IMR-90 (cell line): ENCODE measurements at places on chromosomes 11 and 22.

GRCh38 chr22:36764060-36764459 is 11.9 kb downstream of the IFT27 start:
- no peak for DNase-seq
- peaks cover 6% of the 10 kb centered on the region; the same call in 1 of the 2 replicates for H3K4me1 ChIP-seq
- peaks cover 17% of the 10 kb centered on the region for H3K36me3 ChIP-seq
- H3K27me3 ChIP-seq: no peaks in the 10 kb centered on the region
- no peak overlapping the region for H3K4me3 ChIP-seq

GRCh38 chr22:31680861-31681341 is 18.9 kb upstream of the PISD start:
- peaks cover 26% of the 10 kb centered on the region for H3K36me3 ChIP-seq
- H3K27me3 ChIP-seq: no peaks in the 10 kb centered on the region
- peaks cover 25% of the 10 kb centered on the region for H3K4me1 ChIP-seq
- peak; percentile 79 for DNase-seq
- H3K27ac ChIP-seq: peak overlapping the region; percentile 46
- no peak overlapping the region for H3K4me3 ChIP-seq

GRCh38 chr11:91857179-91857578 is 367.4 kb upstream of the FAT3 start:
- H3K27me3 ChIP-seq: no peaks in the 10 kb centered on the region
- no peak for DNase-seq
- no peak overlapping the region for H3K4me3 ChIP-seq
- H3K4me1 ChIP-seq: no peaks in the 10 kb centered on the region

GRCh38 chr11:57311109-57311936 is 13.4 kb downstream of the TNKS1BP1 start:
- peak overlapping the region; percentile 97 for H3K27ac ChIP-seq
- H3K4me1 ChIP-seq: peaks cover 50% of the 10 kb centered on the region
- H3K27me3 ChIP-seq: no peaks in the 10 kb centered on the region
- DNase-seq: peak; percentile 97
- peak overlapping the region; percentile 43 for H3K4me3 ChIP-seq

DNA sequence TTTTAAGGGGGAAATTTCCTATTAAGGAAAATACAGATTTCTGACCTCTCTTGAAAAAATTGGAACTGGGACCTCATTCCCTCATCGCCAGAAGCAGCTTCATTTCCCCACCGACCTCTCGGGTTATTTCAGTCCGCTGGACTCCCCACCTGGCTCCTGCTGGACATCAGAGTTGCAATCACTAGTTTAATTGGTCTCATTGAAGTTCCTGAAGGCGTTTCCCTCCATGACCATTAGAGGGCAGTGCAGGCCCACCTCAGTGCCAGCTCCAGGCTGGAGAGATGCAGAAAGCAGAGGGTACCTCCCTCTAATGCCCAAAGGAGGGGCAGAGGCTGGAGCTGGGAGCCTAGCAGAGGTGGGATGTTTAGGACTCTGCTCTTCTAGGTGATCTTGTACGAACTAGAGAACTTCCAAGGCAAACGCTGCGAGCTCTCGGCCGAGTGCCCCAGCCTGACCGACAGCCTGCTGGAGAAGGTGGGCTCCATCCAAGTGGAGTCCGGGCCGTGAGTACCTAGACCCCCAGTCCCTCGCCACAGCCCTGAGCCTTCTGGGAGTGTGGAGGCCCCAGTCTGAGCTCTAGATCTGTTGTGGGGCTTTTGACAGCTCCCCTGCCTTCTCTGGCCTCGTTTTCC is 2.7 kb downstream of the CRYBB3 start:
- no peaks in the 10 kb centered on the region for H3K4me1 ChIP-seq
- no peaks in the 10 kb centered on the region for H3K36me3 ChIP-seq
- H3K27ac ChIP-seq: no peak overlapping the region
- DNase-seq: peak; percentile 43
- no peaks in the 10 kb centered on the region for H3K27me3 ChIP-seq

DNA sequence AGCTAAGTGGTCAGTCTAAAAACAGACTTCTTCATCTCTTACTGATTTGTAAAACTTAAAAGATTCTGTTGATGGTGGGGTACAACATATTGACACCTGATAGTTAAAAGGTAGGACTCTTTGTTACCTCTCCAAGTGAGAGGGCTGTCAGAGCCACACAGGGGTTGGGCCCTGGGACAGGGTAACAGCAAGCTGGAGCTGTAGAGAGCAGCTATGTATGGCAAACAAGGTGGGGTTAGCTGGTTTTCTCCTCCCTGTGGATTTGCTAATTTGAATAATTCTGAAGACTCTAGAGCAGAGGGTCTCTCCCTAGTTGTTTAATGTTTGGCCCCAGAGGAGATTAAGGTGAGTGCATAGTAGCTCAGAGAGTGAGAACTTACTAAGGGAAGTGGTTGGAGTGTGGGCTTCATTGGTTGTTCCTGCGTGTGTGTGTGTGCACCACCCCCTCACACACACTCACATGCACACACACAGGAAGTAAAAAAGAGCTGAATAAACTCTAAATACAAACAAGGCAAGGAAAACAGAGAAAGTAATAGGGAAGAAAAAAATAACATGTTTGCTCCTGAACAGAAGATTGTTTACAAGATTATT is 9.2 kb upstream of the GAS2 start:
- no peak for DNase-seq
- H3K27me3 ChIP-seq: no peaks in the 10 kb centered on the region
- H3K4me1 ChIP-seq: no peaks in the 10 kb centered on the region
- no peak overlapping the region for H3K27ac ChIP-seq
- no peaks in the 10 kb centered on the region for H3K36me3 ChIP-seq

GRCh38 chr22:21734540-21735199 is 924 bp downstream of the YPEL1 start:
- peaks cover 2% of the 10 kb centered on the region; the same call in 1 of the 2 replicates for H3K4me1 ChIP-seq
- H3K27me3 ChIP-seq: 0 out of 2 replicates have a peak, but pooled peaks cover under 1% of the 10 kb centered on the region
- H3K4me3 ChIP-seq: peak overlapping the region; percentile 50
- no peak for DNase-seq
- H3K27ac ChIP-seq: no peak overlapping the region
- H3K36me3 ChIP-seq: no peaks in the 10 kb centered on the region

- no peaks in the 10 kb centered on the region for H3K36me3 ChIP-seq
- no peak overlapping the region for H3K27ac ChIP-seq
- no peaks in the 10 kb centered on the region for H3K4me1 ChIP-seq
- H3K27me3 ChIP-seq: no peaks in the 10 kb centered on the region
- no peak for DNase-seq
Measured at GRCh38 chr11:35717520-35717919, 54.9 kb downstream of the TRIM44 start.

- H3K27me3 ChIP-seq: no peaks in the 10 kb centered on the region
- H3K4me3 ChIP-seq: no peak overlapping the region
- DNase-seq: peak; percentile 21
- peaks cover 7% of the 10 kb centered on the region for H3K4me1 ChIP-seq
- H3K36me3 ChIP-seq: no peaks in the 10 kb centered on the region
Measured at GRCh38 chr11:121961321-121961801, 154.7 kb downstream of the BLID start.

DNA sequence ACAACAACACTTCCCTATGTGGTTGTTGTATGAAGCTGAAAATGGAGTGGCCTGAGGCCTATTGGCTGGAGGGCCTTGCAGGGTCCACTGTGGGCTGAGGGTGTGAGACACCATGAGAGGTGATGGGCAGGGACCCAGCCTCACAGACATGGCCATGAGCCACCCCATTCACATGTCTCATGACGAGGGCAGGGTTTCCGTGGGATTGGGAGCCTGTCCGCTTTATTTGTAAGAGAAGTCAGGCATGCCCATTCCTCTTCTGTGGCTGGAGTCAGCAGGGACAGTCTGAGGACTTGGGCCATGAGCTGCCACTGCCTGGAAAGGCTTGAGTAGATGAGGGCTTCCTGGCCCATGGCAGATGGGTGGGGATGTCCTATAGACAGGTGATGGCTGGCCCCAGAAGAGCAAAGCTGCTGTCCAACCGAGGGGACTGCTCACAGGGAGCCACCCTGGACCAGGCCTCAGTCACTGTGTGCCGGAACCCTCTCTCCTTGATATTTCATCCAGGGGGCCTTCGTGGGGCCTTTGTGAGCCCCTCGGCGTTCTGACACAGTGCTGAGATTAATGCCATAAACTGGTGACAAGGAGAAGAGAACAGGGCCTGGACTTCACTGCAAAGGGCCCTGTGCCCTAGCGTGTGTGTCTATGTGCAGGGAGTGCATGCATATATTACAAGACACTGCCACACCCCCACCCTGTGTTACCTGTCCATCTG is 971.9 kb downstream of the BRD1 start:
- no peak overlapping the region for H3K27ac ChIP-seq
- no peak overlapping the region for H3K4me3 ChIP-seq
- H3K27me3 ChIP-seq: no peaks in the 10 kb centered on the region
- H3K36me3 ChIP-seq: no peaks in the 10 kb centered on the region
- no peak for DNase-seq

DNA sequence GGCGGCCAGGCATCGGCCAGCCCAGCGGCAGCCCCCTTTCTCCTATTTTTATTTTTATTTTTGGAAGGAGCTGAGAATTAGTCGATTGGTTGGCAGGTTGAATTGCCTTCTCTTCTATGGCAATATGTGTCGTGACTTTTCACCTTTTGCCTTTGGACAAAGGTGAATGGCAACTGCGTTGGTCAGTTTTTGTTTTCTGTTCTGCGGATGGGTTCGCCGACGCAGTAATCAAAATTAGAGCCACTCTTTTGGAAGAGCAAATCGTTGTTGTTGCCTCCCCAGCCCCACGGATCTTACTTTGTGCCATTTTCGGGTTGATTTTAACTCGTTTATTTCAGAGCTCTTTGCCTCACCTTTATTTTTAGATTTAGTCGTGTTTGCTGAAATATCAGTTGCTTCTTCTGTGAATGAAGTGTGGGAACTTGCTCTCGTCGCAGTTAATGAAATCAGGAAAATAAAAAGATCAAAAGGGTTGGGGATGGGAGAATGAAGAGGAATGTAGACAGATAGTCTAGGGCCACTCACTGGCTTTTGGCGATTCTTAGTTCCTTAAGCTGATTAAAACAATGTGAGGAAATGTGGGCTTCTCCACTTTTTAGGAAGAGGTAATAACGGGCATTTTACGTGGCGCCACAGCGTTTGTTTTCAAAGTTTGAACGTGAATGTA is 1.6 kb downstream of the CECR2 start:
- peaks cover 43% of the 10 kb centered on the region for H3K27me3 ChIP-seq
- no peak overlapping the region for H3K27ac ChIP-seq
- H3K4me3 ChIP-seq: no peak overlapping the region
- H3K4me1 ChIP-seq: peaks cover 2% of the 10 kb centered on the region; the same call in 1 of the 2 replicates

GRCh38 chr11:76347466-76347865 is 33.5 kb downstream of the THAP12 start:
- H3K27me3 ChIP-seq: no peaks in the 10 kb centered on the region
- no peaks in the 10 kb centered on the region for H3K4me1 ChIP-seq
- no peak for DNase-seq
- no peaks in the 10 kb centered on the region for H3K36me3 ChIP-seq

GRCh38 chr22:29706486-29706885 is 13.3 kb upstream of the CABP7 start:
- no peak overlapping the region for H3K4me3 ChIP-seq
- H3K36me3 ChIP-seq: no peaks in the 10 kb centered on the region
- H3K4me1 ChIP-seq: peaks cover 12% of the 10 kb centered on the region; the same call in 1 of the 2 replicates
- no peak overlapping the region for H3K27ac ChIP-seq
- H3K27me3 ChIP-seq: peaks cover 34% of the 10 kb centered on the region

DNA sequence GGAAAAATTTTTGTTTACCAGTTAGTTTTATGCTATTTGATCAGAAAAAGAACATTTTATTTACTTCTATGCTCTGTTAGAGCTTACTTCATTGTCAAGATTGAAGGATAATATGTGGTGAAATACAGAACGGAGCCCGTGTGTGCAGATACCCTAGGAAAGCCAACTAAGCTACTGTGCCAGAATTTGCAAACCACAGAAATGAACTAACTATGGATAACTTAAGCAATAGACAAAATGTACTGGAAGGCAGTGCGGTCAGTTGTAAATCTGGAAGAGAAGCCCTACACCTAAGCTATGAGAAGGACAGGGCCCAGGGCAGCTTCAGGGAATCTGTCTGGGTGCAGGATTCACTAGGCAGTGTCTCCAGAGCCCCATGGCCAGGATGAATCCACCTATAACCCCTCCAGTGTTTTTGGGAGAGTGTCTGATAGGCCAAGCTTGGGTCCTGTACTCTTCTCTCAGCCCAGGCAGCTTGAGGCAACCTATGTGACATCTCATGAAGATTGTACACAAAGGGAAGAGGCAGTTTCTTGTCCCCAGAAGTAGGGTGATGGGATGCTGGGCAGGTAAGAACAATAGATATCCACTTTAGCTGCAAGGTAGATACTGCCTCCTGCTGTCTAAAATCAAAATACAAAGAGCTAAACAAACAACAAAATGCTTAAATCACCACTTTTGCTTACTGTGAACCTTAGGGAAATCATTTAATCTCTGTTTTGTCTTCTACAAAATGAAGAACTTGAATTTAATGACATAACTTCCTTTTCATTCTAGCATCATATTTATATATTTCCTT is 12.1 kb downstream of the MMP7 start:
- H3K4me1 ChIP-seq: no peaks in the 10 kb centered on the region
- H3K4me3 ChIP-seq: no peak overlapping the region
- no peak for DNase-seq
- no peak overlapping the region for H3K27ac ChIP-seq
- H3K36me3 ChIP-seq: no peaks in the 10 kb centered on the region

- H3K27ac ChIP-seq: no peak overlapping the region
- DNase-seq: no peak
- H3K4me1 ChIP-seq: no peaks in the 10 kb centered on the region
- H3K36me3 ChIP-seq: no peaks in the 10 kb centered on the region
Measured at GRCh38 chr22:47388331-47388730, 625.9 kb downstream of the TBC1D22A start.

DNA sequence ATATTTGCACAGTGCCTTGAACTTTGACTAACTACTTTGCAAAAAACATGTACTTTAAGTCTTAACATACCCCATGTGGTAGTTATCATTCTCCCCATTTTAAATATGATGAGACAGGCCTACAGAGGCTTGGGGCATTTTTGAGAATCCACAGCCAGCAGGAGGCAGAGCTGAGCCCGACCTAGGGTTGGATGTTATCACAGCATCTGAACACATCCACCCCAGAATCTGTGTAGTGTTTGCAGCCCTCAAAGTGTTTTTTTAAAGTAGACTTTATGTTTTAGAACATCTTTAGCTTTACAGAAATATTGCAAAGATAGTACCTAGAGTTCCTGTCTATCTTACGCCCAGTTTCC is 17.6 kb downstream of the OTOG start:
- H3K27me3 ChIP-seq: no peaks in the 10 kb centered on the region; the same call in 1 of the 2 replicates
- H3K4me3 ChIP-seq: no peak overlapping the region
- H3K27ac ChIP-seq: no peak overlapping the region
- H3K36me3 ChIP-seq: no peaks in the 10 kb centered on the region
- DNase-seq: no peak
- no peaks in the 10 kb centered on the region for H3K4me1 ChIP-seq
